ENCODE measurements at places on chromosomes 2 and 18.

GRCh38 chr18:58407263-58407648 is 221.6 kb downstream of the ALPK2 start:
- DNase-seq, result no peak

DNA sequence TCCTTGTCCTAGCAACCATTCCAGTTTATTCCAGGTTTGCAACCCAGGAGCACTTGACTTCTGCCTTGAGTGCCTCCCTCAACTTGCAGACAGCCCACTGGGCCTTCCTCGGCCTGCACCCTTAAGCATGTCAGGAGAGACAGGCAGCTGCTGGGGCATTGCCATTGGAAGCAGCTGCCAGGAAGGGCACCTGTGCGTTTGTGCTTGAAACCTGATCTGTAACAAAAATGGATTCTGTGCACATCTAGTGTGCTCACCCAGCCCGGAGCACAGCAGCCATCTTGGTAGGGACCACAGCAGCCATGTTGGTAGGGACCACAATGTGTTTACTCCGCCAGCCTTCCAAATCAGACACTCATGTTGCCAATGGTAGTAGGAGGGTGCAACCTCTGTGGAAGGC is 44.3 kb upstream of the GLI2 start:
- no peak for DNase-seq

GRCh38 chr2:9092383-9093282 is 89.1 kb upstream of the MBOAT2 start:
- DNase-seq, result no peak

GRCh38 chr2:237153181-237153580 is 67.5 kb downstream of the COPS8 start:
- DNase-seq, result no peak
